Spinal cord (tissue), 10 donors: ENCODE measurements at places on chromosomes 16 and 17. TPM values are rescaled to one million over a fixed set of nuclear protein-coding genes. Genes with fewer than 3 reads are reported as not detected.
A peak's percentile ranks its signal among the peaks of the same experiment; 100 is the strongest.

The IGFBP4 gene
- total RNA-seq, result 53.1 TPM

GRCh38 chr17:82703935-82704865 is 5.7 kb upstream of the RAB40B start:
- no peak for DNase-seq
- H3K4me3 ChIP-seq, result no peak overlapping the region
- peaks cover 15% of the 10 kb centered on the region for H3K36me3 ChIP-seq
- no peak overlapping the region for H3K27ac ChIP-seq
- peaks cover 8% of the 10 kb centered on the region for H3K4me1 ChIP-seq

GRCh38 chr17:36728030-36728991 is 126.9 kb downstream of the MRM1 start:
- no peak overlapping the region for H3K27ac ChIP-seq
- peak; percentile 81 for DNase-seq
- H3K36me3 ChIP-seq, result no peaks in the 10 kb centered on the region
- H3K4me1 ChIP-seq, result peaks cover 32% of the 10 kb centered on the region
- peaks cover 20% of the 10 kb centered on the region for H3K27me3 ChIP-seq

- no peak for DNase-seq
- no peak overlapping the region for H3K27ac ChIP-seq
- H3K36me3 ChIP-seq, result no peaks in the 10 kb centered on the region
Measured at GRCh38 chr16:89009343-89010209, 32.6 kb upstream of the CBFA2T3 start.

DNA sequence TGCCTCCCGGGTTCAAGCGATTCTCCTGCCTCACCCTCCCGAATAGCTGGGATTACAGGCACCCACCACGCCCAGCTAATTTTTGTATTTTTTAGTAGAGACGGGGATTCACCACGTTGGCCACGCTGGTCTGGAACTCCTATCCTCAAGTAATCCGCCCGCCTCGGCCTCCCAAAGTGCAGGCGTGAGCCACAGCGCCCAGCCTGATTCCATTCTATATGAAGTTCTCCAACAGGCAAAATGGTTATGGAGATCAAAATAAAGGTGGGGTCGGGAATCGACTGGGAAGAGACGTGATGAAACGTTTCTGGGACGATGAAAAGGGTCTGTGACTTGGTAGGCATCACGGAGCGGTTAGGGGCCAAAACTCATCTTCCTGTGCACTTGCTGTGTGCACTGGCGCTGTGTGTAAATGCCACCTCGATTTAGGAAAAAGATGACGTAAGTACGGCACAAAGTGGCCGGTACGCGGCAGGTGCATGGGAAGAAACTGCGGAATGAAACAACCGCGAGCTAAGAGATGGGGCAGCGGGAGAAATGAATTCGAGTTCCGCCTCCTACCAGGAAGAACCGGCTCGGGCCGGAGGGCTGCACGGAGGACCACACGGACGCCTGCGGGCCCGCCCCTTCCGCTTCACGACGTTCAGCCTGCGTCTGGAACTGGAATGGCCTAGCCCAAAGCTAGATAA is 1.6 kb downstream of the TP53 start:
- H3K27me3 ChIP-seq, result no peaks in the 10 kb centered on the region
- H3K27ac ChIP-seq, result peak overlapping the region; percentile 99
- H3K36me3 ChIP-seq, result peaks cover 6% of the 10 kb centered on the region
- peak overlapping the region; percentile 96 for H3K4me3 ChIP-seq

The MT1M gene
- 4.0 TPM for total RNA-seq

GRCh38 chr16:80806927-80807340 is 2.5 kb upstream of the CDYL2 start:
- no peaks in the 10 kb centered on the region for H3K36me3 ChIP-seq
- no peak overlapping the region for H3K27ac ChIP-seq
- no peak overlapping the region for H3K4me3 ChIP-seq
- H3K27me3 ChIP-seq, result no peaks in the 10 kb centered on the region
- peaks cover 5% of the 10 kb centered on the region for H3K4me1 ChIP-seq

The KREMEN2 gene
- 0.17 TPM for total RNA-seq

The DNAAF8 gene
- total RNA-seq, result 4.1 TPM

DNA sequence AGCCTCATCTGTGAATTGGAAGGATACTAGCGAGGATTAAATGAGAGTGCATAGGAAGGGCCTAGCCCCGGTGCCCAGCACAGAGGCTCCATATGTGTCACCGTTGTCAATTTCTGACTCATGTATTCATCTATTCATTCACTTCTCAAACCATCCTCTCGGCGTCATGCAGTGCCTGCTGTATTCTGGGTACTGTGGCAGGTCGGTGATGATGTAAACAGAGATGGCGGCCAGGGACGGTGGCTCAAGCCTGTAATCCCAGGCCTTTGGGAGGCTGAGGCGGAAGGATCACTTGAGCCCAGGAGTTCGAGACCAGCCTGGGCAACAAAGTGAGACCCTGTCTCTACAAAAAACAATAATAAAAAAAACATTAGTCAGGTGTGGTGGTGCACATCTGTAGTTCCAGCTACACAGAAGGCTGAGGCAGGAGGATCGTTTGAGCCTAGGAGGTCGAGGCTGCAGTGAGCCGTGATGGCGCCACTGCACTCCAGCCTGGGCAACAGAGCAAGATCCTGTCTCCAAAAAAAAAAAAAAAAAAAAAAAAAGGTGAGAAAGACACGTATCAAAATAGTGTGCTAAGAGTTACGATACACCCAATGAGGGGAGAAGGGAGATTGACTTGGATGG is 4.3 kb upstream of the PPP1R1B start:
- H3K36me3 ChIP-seq, result no peaks in the 10 kb centered on the region
- no peak overlapping the region for H3K4me3 ChIP-seq
- DNase-seq, result no peak
- H3K27ac ChIP-seq, result no peak overlapping the region
- peaks cover 59% of the 10 kb centered on the region for H3K4me1 ChIP-seq
- peaks cover 25% of the 10 kb centered on the region for H3K27me3 ChIP-seq

The SCIMP gene
- total RNA-seq, result 0.72 TPM

DNA sequence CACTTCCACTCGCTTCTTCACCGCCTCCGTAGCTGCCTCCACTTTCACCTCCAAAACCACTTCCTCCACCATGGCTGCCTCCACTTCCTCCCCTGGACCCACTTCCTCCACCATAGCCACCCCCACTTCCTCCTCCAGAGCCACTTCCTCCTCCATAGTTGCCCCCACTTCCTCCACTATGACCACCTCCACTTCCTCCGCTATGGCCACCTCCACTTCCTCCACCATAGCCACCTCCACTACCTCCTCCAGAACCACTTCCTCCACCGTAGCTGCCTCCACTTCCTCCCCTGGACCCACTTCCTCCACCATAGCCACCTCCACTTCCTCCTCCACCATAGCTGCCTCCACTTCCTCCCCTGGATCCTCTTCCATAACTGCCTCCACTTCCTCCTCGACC is 4.5 kb downstream of the KRT9 start:
- DNase-seq, result no peak
- no peak overlapping the region for H3K27ac ChIP-seq
- H3K4me3 ChIP-seq, result no peak overlapping the region
- peaks cover 8% of the 10 kb centered on the region for H3K27me3 ChIP-seq

GRCh38 chr16:89507214-89507833 is 879 bp upstream of the SPG7 start:
- H3K27ac ChIP-seq, result peak overlapping the region; percentile 90
- H3K4me1 ChIP-seq, result peaks cover 32% of the 10 kb centered on the region
- no peaks in the 10 kb centered on the region for H3K27me3 ChIP-seq
- peaks cover 20% of the 10 kb centered on the region for H3K36me3 ChIP-seq

- H3K4me3 ChIP-seq, result no peak overlapping the region
- H3K27ac ChIP-seq, result peak overlapping the region; percentile 58
- peaks cover 83% of the 10 kb centered on the region for H3K4me1 ChIP-seq
- DNase-seq, result no peak
- H3K36me3 ChIP-seq, result peaks cover 18% of the 10 kb centered on the region
Measured at GRCh38 chr16:56300242-56300623, 108.9 kb downstream of the GNAO1 start.

DNA sequence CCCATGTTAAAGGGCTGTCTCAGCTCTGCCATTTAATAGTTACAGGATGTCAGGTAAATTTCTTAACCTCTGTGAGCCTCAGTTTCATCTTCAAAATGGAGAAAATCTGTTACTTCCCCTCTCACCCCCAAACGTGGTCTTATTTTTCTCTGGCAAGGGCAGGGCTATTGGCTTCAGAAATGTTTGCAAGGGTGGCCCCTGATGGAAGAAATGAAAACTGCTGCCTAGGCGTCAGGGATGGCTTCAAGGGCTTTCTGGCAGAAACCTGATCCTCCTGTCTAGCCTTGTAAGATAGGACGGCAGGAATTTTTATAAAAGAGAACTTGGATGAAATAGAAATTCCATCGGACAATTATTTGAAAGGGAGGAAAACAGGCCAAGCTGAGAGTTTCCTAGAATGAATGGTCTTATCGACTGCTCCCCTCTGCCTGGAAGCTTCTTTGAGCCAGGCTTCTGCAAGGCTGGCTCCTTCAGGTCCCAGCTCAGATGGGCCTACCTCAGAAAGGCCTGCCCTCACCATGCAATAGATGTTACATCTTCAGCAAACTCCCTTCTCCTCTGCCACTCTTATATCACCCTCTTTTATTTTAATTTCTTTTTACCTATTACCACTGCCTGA is 43.0 kb upstream of the TANGO6 start:
- H3K36me3 ChIP-seq, result no peaks in the 10 kb centered on the region
- peak overlapping the region; percentile 52 for H3K27ac ChIP-seq
- peaks cover 6% of the 10 kb centered on the region for H3K4me1 ChIP-seq
- H3K27me3 ChIP-seq, result no peaks in the 10 kb centered on the region
- no peak for DNase-seq

- H3K27me3 ChIP-seq, result no peaks in the 10 kb centered on the region
- H3K4me3 ChIP-seq, result no peak overlapping the region
- peaks cover 28% of the 10 kb centered on the region for H3K4me1 ChIP-seq
Measured at GRCh38 chr17:17902877-17903276, 66.1 kb upstream of the SREBF1 start.

- no peak for DNase-seq
- no peak overlapping the region for H3K27ac ChIP-seq
- H3K36me3 ChIP-seq, result no peaks in the 10 kb centered on the region
- H3K27me3 ChIP-seq, result peaks cover 2% of the 10 kb centered on the region
Measured at GRCh38 chr17:61159221-61159814, 240.3 kb upstream of the TBX2 start.

DNA sequence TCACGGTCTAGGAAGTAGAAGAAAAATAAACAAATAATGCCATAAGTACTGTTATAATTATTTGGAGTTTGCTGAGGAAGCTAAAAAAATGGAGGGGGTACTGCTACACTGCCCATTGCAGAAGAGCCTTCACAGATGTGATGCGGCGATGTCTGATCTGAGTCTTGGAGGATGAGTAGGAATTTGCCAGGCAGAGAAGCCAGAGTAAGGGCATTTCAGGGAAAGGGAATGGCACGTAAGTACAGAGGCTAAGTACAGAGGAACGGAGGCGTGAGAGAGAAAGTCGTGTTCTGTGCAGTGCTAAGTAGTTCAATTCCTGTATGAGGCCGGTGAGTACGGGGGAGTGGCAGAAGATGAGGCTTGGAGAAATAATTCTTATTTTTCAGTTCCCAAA is 741 bp upstream of the GRB2 start:
- peak overlapping the region; percentile 97 for H3K4me3 ChIP-seq
- H3K4me1 ChIP-seq, result peaks cover 9% of the 10 kb centered on the region
- no peak overlapping the region for H3K27ac ChIP-seq
- H3K27me3 ChIP-seq, result no peaks in the 10 kb centered on the region

GRCh38 chr16:27762441-27762840 is 212.5 kb downstream of the KATNIP start:
- H3K27me3 ChIP-seq, result no peaks in the 10 kb centered on the region

The RGS11 gene
- 13.0 TPM for total RNA-seq

The ARL17B gene
- 15.2 TPM for total RNA-seq

The BBS2 gene
- total RNA-seq, result 132 TPM

The GPR179 gene
- 3.2 TPM for total RNA-seq

- H3K36me3 ChIP-seq, result peaks cover 49% of the 10 kb centered on the region
- peak overlapping the region; percentile 99 for H3K27ac ChIP-seq
- H3K4me1 ChIP-seq, result peaks cover 72% of the 10 kb centered on the region
- H3K27me3 ChIP-seq, result no peaks in the 10 kb centered on the region
Measured at GRCh38 chr17:48052956-48053757, 5.0 kb downstream of the NFE2L1 start.

The KRT38 gene
- total RNA-seq, result not detected

The ADAD2 gene
- total RNA-seq, result 0.39 TPM

GRCh38 chr17:63704836-63705235 is 4.9 kb upstream of the LIMD2 start:
- no peak for DNase-seq
- H3K27me3 ChIP-seq, result no peaks in the 10 kb centered on the region
- peaks cover 77% of the 10 kb centered on the region for H3K36me3 ChIP-seq
- H3K27ac ChIP-seq, result no peak overlapping the region
- H3K4me1 ChIP-seq, result peaks cover 22% of the 10 kb centered on the region

DNA sequence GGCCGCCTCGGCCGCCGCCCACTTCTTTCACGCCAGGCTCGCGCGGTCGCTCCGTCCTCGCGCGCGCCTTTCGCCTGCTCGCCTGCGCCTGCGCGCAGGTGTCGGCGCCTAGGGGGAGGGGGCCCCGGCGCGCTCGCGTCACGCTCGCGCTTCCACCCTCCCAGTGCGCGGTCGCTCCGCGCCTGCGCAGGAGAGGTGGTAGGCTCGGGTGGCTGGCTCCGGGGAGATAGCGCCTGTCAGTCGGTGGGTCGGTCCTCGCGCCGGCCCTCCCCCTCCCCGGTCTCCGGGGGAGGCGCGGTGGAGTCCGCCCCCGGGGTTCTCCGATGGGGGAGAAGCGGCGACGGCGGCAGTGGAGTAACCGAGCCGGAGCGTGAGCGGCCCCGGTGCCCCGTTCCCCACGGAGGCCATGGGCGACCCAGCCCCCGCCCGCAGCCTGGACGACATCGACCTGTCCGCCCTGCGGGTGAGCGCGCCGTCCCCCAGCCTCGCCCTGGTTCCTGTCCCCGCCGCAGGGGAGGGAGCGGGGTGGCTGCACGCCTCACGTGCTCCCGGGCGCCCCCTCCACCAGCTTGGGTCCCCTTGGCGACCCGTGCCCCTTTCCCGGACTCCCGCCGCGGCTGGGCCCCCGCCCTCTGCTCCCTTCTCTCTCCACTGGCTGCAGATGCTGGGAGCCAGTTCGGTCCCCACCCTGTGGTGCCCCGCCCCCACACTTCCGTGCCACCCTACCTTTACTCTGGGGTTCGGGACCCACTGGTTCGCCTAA is at the start of gene MINK1:
TSS of gene MINK1 (plus strand) at position 163 of the 763 bp plus-strand sequence. CDS start at position 407, 244 bp downstream.
- no peaks in the 10 kb centered on the region for H3K36me3 ChIP-seq
- H3K4me3 ChIP-seq, result peak within 1 kb of the TSS; percentile 72
- no peaks in the 10 kb centered on the region for H3K27me3 ChIP-seq
- H3K27ac ChIP-seq, result peak within 1 kb of the TSS; percentile 86
- DNase-seq, result peak; percentile 84

DNA sequence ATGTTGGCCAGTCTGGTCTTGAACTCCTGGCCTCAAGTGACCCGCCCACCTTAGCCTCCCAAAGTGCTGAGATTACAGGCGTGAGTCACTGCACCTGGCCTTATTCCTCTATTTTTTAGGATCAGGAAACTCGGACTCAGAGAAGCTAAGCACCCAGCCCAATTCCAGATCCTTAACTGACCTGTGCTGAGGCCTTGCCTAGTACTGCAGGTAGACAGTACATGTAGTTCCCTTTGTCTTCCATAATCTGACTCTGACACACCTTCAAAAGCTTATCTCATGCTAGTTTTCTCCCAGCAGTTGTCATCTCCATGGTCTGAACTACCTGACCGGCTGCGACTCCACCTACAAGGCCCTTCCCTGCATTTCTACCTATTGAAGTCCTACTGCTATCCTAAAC is 65.7 kb upstream of the AXIN2 start:
- H3K36me3 ChIP-seq, result no peaks in the 10 kb centered on the region
- H3K4me3 ChIP-seq, result no peak overlapping the region
- DNase-seq, result no peak
- no peak overlapping the region for H3K27ac ChIP-seq
- H3K4me1 ChIP-seq, result peaks cover 3% of the 10 kb centered on the region

- no peaks in the 10 kb centered on the region for H3K36me3 ChIP-seq
- no peak overlapping the region for H3K4me3 ChIP-seq
- no peak for DNase-seq
- no peaks in the 10 kb centered on the region for H3K27me3 ChIP-seq
- H3K4me1 ChIP-seq, result peaks cover 18% of the 10 kb centered on the region
Measured at GRCh38 chr16:75061669-75062068, 54.9 kb downstream of the LDHD start.
